ENCODE measurements at places on chromosomes 12 and 14.

DNA sequence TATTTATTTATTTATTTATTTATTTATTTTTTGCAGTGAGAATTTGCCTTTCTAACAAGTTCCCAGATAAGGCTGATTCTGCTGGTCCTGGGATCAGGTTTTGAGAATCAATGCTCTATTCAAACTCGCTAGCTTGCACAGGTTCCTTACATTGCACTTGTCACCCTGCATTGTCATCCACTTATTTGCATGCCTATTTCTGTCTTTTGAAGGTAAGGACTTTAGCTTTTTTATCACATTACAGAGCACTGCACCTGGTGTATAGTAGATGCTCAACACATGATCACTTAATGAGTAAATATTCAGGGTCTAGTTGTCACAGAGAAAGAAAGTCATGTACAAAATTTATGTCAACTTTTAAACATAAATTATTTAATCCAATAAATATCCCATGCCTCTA, 219.7 kb upstream of the BTG1 start:
- no peak for DNase-seq

DNA sequence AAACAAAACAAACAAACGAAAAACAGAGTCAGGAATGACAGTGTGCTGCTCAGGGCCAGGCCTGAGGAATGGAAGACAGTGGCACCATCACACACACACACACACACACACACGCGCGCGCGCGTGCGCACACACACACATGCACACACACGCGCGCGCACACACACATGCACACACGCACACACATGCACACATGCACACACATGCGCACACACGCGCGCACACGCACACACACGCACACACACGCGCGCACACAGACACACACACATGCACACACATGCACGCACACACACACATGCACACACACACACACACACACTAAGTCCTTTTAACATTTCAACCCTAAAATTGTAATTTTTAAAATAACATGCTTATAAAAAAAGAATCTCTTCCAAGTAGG, 13.2 kb upstream of the MARK3 start:
- no peak for DNase-seq

GRCh38 chr14:59831121-59831730, 39.4 kb downstream of the RTN1 start:
- DNase-seq = no peak

DNA sequence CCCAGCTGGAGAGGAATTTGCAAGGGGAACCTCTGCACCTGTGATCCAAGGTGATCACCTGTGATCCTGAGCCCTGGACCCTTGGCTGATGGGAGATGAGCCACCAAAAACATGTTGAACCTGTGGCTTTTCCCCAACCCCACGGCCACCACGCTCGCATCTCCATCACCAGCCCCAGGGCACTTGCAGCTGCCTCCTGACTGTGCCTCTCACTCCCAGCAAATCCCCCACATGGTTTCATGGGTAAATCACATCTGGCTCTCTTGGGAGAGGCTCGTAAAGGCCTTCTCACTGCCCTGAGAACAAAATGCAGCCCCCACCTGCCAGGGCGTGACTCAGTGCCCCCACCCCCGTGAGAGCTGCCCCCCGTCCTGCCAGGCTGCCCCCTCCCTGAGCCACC, 76.0 kb downstream of the RFLNA start:
- DNase-seq = no peak

GRCh38 chr12:68497702-68498101, 113.0 kb upstream of the RAP1B start:
- DNase-seq = peak; percentile 76

DNA sequence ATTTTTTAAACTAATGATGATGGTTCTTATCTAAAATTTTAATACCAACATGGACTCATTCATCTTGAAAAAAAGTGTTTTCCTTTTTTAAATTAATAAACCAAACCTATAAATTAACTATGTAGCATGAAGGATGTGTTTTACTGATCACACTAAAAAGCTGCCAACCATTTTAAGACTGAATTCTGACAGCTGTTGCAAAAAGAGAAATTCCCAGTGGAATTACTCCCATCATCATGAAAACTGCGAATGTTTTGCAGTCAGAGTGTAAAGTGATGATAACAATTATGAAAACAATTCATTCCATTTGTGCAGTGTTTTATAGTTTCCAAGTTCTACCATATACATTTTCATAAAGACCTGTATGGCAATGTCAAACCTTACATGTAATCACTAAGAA, 232.8 kb downstream of the SLC2A13 start:
- no peak for DNase-seq

Data from osteoblast (primary cell).